T-helper 9 cell (primary cell): ENCODE measurements at places on chromosomes 2 and 18.

DNA sequence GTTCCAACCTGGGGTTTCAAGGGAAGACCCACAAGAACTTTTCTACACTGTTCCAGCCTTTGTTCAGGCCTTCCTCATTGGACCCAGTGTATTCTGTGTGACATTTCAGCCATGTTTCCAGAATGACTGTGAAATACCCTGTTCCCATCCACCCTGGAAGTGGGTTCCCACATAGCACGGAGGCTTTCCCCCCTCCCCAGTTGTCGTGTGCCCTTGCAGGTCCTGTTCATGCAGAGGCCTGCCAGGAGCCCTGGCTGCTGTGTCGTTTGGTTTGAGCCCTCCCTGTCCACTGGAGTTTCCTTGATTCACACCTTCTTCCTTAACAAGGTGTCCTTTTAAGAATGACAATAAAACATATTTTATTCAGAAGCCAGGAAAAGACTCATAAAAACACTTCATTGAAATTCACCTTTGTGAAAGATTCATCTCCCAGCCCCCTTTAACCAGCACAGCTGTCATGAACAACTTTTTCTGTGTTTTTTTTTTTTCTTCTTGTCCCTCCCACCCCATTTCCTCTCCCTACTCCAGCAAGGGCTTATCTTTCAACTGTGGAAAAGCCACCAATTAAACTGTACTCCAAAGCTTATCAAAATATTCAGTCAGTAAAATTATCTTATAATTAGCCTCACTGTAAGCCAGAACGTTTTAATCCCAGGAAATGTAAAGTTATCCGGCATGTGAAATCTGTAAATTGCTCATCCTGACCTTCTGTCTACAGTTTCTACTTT lies 106.4 kb downstream of the ACOXL start:
- no peak for DNase-seq

DNA sequence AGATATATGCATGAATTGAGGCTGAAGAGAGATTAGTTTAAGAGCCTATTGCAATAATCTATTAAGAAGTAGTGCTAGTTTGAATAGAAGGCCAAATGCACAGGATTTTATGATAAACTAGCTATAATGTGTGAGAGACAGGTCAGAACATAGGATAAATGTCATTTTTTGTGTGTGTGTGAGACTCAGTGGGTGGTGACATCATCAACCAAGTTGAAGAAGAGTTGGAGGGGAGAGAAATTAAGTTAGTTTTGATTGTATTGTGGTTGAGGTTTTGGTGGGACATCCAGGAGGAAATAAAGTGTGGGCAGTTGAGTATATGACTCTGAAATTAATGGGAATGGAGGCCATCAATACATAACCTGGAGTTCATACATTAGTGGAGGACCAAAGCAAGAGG lies 320.1 kb upstream of the CWC22 start:
- DNase-seq = no peak

- no peak for DNase-seq
Measured at GRCh38 chr2:26185954-26186770, 13.3 kb downstream of the GAREM2 start.

GRCh38 chr18:3332376-3332775 lies 70.4 kb downstream of the MYL12B start:
- DNase-seq = no peak

GRCh38 chr2:100518801-100519200 lies 44.0 kb upstream of the PDCL3 start:
- no peak for DNase-seq

- DNase-seq = no peak
Measured at GRCh38 chr18:56522816-56523215, 115.6 kb downstream of the TXNL1 start.

- no peak for DNase-seq
Measured at GRCh38 chr2:2828774-2829368, 497.8 kb upstream of the MYT1L start.

DNA sequence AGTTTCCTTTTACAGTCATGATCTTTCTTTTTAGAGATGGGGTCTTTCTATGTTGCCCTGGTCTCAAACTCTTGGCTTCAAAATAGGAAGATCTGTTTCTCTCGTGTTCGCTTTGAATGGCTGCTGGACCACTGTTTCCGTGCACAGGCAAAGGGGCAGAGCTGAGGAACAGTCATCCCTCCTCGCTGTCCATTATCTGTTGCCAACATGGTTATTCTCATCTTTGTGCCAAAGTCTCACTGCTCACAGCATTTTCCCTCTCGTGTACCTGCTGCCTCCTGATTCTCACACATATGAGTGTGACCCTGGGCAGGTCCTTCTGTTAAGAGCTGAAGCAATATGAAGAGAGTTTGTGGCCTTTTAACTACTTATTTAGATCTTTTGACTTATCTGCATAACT lies 28.0 kb upstream of the CCNYL1 start:
- DNase-seq = no peak

DNA sequence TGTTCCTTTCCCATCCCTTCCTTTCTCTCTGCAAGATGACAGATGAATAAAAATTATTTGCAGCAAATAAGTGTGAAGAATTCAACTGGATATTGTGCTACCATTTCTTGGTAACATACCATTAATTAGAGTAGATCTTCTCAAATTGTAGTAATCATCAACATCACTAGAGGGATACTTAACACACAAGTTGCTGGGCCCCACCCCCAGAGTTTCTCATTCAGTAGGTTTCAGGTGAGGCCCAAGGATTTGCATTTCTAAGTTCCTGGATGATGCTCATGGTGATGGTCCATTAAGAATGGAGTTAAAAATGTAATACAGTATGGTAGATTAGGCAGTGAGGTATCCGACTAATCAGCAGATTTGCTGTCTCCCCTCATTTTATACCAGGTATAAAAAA lies 594.0 kb downstream of the ERBB4 start:
- DNase-seq = no peak

GRCh38 chr2:21263622-21264021 lies 139.9 kb downstream of the TDRD15 start:
- DNase-seq = no peak

DNA sequence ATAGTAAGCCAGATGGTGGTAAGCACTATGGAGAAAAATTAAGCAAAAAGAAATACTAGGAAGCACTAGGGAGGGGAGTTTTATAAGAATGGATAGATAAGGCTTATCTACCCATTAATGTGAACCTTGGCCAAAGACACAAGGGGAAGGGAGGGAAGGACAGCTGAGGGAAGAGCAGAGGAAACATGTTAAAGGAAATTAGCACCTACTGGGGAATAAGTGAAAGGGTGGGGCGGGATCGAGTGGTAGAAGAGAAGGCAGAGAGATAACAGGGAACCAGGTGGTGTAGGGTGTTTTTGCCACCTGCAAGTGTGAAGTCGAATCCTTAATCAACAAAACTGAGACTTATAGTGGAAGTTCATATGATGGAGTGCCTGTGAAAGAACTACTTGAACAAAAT lies 1.7 kb downstream of the UNC80 start:
- DNase-seq = no peak

GRCh38 chr2:105371156-105371555 lies 27.7 kb downstream of the FHL2 start:
- DNase-seq = no peak

- DNase-seq = no peak
Measured at GRCh38 chr2:75495862-75496261, 64.9 kb downstream of the EVA1A start.

DNA sequence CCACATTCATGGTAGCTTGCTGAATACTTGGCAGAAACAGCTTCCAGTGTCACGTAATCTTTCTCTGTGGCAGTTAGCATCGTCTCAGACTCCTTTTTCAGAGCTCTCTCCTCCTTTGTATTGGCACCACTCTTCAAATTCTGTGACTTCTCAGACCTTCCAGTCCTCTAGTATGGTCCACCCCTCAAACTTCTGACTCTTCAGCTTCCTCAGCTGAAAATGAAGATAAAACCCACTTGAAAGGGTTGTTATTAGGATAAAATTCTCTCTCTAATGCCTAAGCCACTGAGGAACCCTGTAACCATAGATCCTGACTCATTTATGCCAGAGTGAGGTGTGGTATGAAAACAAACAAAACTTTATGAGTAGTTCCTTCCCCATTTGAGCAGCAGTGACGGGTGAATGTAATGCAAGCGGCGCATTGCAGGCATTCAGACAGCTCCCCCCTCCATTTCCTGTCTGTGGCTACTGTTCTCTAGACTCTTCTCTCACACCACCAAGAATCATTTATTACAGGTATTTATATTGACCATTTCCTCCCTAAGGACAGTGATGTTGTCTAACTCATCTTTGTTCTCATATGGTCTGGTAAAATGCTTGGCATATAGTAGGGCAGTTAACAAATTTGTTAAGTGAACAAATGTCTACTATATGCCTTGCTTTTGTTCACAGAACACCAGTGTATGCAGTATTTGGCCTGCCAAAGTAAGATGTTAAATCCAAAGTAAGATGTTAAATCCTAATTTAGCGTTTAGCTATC lies 35.3 kb downstream of the GALNT1 start:
- DNase-seq = peak; percentile 15

DNA sequence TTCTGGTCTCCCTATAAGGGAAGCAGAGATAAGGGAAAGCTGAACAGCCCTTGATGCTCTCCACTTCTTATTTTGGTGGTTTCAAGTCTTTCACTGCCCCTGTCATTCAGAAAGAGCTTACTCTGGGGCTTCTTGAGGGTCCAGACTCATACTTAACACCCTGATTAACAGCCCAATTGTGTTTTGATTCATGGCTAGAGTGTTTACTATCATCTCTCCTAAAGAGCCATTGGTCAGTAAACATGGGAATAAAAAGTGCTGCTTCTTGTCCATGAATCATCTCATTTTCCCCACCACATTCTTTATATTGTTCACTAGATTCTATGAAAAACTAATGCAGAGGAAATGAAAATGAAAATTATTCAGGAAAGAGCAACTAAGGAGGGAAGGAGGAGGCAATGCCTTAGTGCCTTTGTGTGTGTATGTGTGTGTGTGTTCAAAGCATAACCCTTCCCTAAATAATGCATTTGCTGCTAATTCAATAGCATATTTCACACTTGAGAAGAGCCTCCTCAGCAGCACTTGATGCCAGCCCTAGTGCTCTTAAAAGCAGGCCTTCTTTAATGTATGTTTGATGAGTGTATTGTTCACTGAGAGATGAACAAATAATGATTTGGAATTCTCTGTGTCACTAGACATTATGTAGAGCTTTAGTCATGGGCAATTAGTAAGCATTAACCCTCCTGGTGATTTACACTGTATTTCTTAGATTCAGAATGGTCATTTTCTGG lies 63.5 kb downstream of the DCC start:
- no peak for DNase-seq
